Mucosa of gallbladder (tissue), 1 donor: ENCODE measurements at places on chromosomes 4 and X. TPM values are rescaled to one million over a fixed set of nuclear protein-coding genes. Genes with fewer than 3 reads are reported as not detected.

- no peak for DNase-seq
Observed at GRCh38 chr4:124748965-124749364, 36.4 kb upstream of the ANKRD50 start.

SLC10A4 gene
- total RNA-seq = 0.43 TPM

DNA sequence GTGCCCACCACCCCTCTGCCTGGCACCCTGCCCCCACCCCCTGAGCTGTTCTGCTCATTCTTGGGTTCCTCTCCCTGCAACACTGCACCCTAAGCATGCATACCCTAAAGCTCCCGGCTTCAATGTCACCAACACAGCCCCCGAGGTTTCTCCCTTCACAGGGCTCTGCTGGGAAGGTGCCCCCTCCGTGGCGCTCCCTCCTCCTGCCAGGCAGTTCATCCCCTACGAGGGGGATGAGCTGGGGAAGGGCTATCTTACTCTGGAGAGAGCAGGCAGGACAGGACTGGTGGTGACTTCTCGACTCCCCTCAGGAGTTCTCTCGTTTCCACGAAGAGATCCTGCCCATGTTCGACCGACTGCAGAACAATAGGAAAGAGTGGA, 6.5 kb downstream of the ATP5ME start:
- DNase-seq = no peak

DNA sequence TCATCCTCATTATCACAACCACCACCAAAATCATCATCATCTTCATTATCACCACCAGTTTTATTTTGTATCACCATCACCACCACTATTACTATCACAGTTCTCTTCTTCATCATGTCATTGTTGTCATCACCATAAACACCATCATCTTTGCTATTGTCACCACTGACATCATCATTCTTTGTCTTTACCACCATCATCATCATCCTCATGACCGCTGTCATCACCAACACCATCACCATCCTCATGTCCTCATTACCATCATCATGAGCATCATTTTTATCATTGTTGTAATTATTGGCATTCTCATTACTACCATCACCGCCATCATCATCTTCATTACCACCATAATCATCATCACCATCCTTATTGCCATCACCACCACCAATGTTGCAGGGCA, 31.4 kb downstream of the EVC start:
- no peak for DNase-seq

DNA sequence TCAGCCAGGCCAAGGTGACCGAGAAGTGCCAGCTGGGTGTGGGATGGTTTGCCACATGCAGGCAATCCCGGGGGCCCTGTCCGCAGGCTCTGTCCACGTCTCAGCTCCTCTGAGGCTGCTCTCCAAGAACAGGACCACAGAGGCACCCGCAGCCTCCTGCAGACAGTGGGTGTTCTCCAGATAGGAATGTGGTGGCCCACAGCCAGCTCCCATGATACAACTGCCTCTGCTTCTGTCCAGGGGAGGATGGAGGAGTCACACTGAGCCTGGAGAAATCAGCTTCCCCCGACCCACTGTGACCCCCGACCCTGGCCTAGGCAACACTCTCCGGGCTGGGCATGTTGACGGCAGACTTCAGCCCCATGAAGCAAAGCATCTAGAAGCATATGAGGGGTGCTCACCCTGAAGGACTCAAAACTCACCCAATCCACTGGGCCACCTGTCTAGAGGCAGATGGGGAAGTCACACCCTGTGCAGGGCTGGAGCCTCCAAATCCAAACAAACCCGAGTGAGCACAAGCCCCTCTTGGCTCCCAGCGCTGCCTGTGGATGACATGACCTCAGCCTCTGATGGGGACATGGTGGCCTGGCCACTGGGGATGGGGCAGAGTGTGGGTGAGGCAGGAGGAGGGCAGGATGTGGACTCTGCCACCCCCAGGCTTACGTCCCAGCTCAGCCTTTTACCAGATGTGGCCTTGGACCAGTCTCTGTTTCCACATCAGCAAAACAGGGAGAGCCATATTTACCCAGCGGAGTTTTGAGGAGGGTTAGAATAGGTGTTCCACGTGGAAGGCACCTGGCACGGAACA, 102.3 kb downstream of the PSAPL1 start:
- peak; percentile 52 for DNase-seq

DNA sequence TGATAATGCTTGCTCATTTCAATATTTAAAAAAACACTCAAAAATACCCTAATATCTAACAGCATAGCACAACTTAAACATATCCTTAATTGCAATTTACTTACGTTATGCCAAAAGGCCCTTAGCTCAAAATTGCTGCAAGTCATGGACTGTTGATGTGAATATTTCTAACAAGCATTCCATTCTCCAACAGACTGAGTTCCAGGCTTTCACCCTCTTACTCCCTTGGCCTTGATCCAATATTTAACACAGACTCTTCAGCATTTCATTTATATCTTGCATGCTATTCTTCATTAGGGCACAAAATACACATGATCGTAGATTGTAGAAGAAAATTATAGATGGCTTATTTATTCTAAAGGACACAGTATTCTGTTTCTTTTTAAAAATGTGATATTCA, 96.5 kb downstream of the RNF150 start:
- DNase-seq = no peak

TMPRSS11E gene
- total RNA-seq = not detected

LIN54 gene
- 11.5 TPM for total RNA-seq

GRCh38 chr4:113467581-113467980, 294.0 kb downstream of the CAMK2D start:
- DNase-seq = no peak

DNA sequence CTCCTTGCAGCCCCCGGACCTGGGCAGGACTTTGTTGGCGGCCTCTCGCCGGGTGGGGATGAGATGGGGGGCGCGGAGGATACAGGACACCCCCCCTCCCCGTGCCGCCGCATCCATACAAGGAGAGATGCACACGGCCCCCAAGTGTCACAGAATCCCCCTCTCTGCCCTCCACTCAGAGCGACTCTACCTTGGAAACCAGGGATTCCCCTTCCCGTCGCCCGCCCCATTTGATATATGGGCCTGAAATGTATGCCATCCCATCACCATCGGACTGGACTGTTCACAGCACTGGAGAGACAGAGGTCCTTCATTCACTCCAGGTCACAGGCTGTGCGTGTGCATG, 426 bp downstream of the PORCN start:
- DNase-seq = no peak

MND1 gene
- 1.7 TPM for total RNA-seq

TLR10 gene
- 0.98 TPM for total RNA-seq

FAM53A gene
- 1.6 TPM for total RNA-seq

- peak; percentile 41 for DNase-seq
Observed at GRCh38 chr4:184514121-184514988, 40.0 kb upstream of the IRF2 start.

DNA sequence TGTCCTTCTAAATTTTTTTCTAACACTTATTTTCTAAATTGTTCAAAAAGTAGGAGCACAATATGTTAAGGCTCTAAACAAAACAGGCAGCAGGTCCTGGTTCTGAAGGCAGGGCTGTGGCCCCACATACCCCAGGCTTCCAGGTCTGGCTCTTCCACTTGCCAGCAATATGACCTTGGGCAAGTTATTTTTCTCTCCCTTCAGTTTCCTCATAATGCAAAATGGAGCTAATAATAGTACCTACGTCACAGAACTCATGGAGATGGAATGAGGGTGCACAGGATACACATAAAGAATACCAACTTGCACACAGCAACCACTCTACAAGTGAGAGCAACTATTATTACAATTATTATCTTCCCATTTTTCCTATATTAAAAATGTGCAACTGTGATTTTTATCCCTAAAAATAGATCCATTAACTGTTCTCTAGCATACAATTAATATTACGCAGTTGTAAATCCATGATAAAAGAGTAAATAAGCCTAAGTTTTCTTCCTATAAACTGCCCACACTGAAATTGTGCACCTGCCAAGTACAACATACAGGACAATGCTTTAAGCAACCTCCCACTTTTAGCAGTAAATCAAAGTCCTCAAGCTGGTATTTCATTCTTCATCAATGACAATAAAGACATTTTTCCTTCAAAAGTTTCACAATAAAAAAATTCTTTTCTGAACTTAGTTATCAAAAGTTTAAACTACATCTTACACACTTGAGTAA, 27.0 kb downstream of the OTUD4 start:
- DNase-seq = no peak

PWWP3B gene
- 5.6 TPM for total RNA-seq

GABRA4 gene
- 1.2 TPM for total RNA-seq

GRCh38 chrX:112008724-112009123, 73.9 kb downstream of the TRPC5 start:
- DNase-seq = no peak

CLCN4 gene
- total RNA-seq = 8.0 TPM

MAGEB4 gene
- total RNA-seq = not detected

GRCh38 chrX:68139791-68140190, 293.5 kb downstream of the OPHN1 start:
- DNase-seq = no peak

PAGE4 gene
- not detected for total RNA-seq
